ENCODE measurements at places on chromosomes 3 and 15. TPM values are rescaled to one million over a fixed set of nuclear protein-coding genes. Genes with fewer than 3 reads are reported as not detected.

The LRRC49 gene
- 11.4 TPM for polyA plus RNA-seq

The PLSCR4 gene
- 10.1 TPM for polyA plus RNA-seq

The NANOGP8 gene
- not detected for polyA plus RNA-seq

The FILIP1L gene
- polyA plus RNA-seq = 0.22 TPM

The LINGO1 gene
- 3.5 TPM for polyA plus RNA-seq

The LARP6 gene
- 47.3 TPM for polyA plus RNA-seq

The ADGRG7 gene
- not detected for polyA plus RNA-seq

All from A549 (cell line).